CD4-positive, alpha-beta T cell (primary cell): ENCODE measurements at places on chromosomes 3 and 15.

- no peak for DNase-seq
These were observed 106.8 kb downstream of the EDEM1 start for GRCh38 chr3:5294356-5294755.

GRCh38 chr3:136899622-136900158 is 37.7 kb downstream of the NCK1 start:
- no peak for DNase-seq

- no peak for DNase-seq
These were observed 703.2 kb downstream of the NLGN1 start for GRCh38 chr3:174100744-174101143.

- DNase-seq, result no peak
These were observed 35.3 kb upstream of the PLSCR2 start for GRCh38 chr3:146504498-146505197.

DNA sequence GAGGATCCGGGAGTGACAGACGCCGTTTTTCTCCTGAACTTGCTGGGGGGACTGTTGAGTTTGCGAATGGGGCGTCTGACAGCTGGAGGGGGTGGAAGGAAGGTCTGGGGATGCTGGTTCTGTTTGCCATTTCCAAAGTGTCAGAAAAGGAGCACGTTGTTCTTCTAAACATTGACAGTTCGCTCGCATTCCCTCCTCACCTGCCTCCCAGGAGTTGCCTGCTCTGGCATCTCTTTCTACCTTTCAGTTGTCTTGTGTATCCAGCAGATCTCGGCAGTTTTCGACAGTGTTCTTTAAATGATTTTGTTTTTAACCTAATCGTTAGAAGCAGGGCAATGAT is 829 bp downstream of the SELENOT start:
- DNase-seq, result no peak

GRCh38 chr15:74185710-74186348 is 12.3 kb downstream of the ISLR start:
- DNase-seq, result no peak

- DNase-seq, result no peak
These were observed 6.3 kb downstream of the PLCD1 start for GRCh38 chr3:38022896-38023709.

GRCh38 chr3:35927441-35927840 is 288.1 kb downstream of the ARPP21 start:
- DNase-seq, result no peak

DNA sequence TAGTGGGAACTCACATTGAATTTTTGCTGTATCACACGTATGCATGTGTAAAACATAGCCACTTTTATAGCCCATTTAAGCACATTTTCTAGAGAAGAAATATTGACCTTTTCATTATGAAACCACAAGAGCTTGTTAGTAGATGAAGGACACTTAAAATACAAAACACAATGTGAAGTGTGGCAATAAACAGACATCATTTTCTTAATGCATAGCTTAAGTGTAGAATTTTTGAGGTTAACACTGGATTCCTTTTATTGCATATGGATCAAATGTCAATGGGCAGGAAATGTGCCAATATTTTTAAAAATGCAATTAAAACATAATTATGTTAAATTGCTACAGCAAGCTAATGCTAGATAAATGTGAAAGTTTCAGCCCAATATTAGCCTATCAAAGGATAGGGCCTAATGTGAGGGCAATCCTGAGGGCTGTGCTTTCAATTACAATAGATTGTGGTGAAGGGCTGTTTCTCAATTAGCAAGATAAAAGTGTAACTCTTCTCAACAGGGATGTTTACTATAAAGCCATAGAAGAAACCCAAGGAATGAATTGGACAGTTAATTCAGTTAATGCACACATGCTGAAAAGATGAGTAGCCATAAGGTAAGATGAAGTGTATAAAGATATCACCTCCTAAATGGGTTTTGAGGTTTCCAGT is 489.0 kb upstream of the CDIN1 start:
- no peak for DNase-seq

DNA sequence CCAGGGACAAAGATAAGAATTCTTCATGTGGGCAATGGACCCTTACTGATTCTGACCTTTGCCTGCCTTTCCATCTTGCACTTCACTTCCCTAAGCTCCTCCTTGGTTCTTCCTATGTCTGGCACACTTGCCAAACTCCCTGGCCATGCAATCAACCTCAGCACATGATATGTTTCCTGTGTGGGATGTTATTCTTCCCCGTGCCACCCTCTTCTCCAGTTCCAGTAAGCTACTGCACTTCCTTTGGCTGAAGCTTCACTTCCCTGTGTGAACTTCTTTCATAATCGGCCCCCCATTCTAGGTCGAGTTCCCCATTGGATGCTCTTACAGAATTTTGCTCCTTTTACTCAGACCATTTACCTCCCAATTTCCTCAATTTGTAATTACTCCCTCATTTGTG is 10.7 kb upstream of the TASOR start:
- no peak for DNase-seq

DNA sequence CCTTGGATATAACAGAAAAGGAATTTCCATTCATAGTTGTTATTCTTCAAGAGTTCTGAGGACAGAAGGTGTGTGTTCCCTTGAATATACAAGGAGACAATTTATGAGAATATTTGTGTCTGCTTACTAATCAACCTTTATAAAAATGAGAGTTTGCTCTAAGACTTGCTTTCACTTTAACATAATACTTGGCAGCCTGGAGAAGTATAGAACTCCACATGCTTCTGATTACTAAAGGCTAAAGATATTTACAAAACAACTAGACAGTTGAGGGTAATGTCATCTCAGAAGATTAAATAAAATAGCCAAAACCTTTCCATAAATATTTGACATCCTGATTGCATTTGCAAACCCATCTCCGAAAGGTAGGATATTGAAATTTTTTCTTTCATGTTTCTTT is 727.1 kb upstream of the NAALADL2 start:
- DNase-seq, result no peak

GRCh38 chr3:153439780-153440179 is 277.8 kb downstream of the RAP2B start:
- no peak for DNase-seq

GRCh38 chr3:117278424-117279190 is 569.0 kb downstream of the TUSC7 start:
- no peak for DNase-seq

DNA sequence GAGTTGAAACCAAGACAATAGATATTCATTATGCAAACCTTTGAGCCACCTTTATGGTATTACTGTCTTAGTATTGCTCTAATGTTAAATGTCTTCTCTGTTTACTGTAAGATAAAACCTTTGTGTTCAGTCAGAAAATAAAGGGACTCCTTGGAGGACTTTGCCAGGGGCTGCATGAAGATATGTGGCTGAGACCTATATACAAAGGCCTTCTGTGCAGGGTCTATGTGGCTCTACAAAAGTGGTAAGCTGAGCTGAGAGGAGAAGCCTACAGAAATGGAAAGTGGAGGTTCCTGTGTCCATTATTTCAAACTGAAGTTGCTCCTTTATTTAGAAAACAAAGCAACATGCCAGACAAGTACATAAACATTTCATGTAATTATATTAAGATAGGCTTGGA is 131.5 kb downstream of the FNDC3B start:
- no peak for DNase-seq

- DNase-seq, result no peak
These were observed 113.4 kb downstream of the OXNAD1 start for GRCh38 chr3:16378415-16378814.

GRCh38 chr15:31975830-31976229 is 54.5 kb upstream of the CHRNA7 start:
- DNase-seq, result no peak

GRCh38 chr3:184428561-184429175 is 48.8 kb downstream of the CHRD start:
- no peak for DNase-seq

DNA sequence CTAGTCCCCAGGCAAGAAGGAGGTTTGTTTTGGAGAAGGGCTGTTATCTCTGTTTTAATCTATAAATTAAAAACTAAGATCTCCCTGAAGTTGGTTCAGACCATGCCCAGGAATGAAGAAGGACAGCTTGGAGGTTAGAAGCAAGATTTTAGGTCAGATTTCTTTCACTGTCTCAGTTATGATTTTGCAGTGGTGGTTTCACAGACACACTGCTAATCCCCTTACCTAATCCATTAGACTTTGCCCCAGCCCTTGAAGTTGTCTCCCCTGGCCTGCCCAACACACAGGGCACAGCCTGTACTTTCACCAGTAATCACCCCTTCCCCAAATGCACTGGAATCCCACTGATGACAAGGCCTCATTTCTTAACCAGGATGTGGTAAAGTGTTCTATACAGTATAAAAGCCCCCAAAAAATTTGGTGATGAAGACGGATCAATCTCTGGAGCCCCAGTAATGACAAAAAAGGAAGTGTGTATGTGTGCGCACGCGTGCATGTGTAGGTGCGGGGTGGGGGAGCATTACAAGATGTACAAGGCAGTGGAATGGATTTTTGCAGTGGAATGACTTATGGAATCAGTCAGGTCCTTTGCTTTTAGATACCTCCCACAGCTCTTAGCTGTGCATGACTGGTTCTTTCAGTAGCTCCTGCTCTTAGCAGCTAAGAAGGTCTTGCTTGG is 73.1 kb upstream of the TERB2 start:
- no peak for DNase-seq

- DNase-seq, result no peak
These were observed 1.8 kb downstream of the YEATS2 start for GRCh38 chr3:183699238-183699947.

- no peak for DNase-seq
These were observed 27.4 kb downstream of the FOXL2NB start for GRCh38 chr3:138974462-138974861.

DNA sequence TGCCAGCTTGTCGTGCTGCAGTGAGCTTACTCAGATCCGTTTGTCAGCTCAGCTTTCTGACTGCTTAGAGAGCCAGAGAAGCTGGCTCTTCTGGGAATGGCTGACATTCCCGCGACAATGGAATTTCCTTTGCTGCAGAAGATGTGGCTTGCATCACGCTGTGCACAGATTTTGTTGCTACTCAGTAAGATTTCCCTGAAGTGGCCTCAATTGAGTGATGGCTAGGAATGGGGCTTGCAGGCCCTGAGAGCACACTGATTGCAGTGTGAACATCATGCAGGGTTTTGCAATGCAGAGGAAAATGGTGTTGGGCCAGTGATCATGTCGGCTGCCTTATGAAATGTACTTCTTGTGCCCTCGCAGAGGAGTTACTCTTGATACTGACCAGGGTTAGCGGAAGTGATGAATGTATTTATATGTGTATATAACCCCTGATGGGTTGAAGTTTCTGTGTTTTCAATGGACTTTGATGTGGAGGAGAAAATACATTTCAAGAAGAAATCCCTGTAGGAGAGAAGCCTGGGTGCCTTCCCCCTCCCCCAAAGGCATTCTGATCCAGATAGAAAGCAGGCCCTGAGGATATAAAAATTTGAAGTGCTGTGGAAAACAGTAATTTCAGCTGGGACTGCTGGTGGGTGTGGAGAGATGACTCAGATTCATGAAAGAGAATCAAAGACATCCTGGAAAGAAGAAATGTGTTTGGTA is 102.5 kb upstream of the PDZRN3 start:
- DNase-seq, result no peak

DNA sequence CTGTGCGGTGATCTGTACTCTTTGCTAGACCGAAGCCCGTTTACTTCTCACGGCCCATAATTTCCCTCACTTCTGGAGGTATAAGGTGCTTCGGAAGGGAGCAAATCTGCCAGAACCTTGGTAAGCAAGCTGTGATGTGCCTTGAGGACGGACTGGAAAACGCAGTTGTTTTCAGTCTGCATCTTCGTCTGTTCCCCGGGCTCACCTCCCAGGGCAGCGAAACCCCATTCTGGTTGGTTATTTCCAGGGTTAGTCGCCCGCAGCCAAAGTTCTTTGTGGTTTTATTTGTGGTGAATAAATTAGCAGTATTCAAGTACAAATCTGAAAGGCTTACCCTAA is 401 bp downstream of the RAMAC start:
- DNase-seq, result no peak
